ENCODE measurements at places on chromosomes 11 and 22.

- DNase-seq = no peak
Observed at GRCh38 chr11:83051760-83052671, 19.7 kb downstream of the RAB30 start.

DNA sequence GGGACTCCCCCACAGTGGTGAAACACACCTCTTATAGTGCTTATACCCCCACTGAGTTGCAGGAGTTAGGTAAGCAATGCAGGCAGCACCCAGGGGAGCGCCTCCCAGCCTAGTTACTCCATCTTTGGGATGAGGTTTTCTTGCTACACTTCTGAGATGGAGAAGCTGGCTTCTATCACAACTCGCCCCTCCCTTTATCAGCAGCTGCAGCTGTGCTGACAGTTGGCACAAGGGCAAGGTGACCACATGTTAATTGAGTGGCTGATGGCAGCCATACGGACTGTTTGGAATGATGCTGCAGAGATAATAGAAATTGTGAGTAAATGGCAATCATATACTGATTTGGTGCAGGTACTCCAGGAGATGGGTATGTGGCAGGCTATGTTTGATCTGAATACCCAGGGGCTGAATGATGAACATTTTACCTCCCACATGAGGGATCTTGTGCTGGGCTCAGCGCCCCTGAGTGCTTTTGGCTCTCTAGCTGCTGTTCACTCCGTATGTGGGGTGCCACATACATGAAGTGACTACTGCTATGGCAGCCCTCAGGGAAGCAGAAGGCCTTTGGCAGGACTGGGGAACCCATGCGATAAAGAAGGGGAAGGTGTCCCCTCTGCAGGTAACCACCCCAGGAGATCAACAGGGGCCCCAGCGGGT lies 29.2 kb upstream of the KCNA4 start:
- DNase-seq = no peak

DNA sequence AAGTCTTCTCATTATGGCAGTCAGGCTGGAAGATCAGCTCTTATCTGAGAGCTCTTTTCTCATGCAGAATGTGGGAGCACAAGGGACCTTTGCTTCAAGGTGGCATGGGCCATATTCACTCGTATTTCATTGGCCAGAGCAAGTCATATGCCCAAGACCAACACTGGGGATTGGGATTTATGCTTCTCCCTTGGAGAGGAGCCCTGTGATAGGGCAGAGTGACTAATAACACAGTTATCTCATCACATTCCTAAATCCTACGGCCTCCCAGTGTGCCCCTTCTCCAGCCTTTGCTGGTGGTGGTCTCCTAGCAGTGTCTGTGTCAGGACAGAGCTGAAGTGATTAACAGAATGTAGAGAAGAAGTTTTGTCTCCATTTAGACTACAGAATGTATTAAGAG lies 48.6 kb downstream of the SYT9 start:
- no peak for DNase-seq

DNA sequence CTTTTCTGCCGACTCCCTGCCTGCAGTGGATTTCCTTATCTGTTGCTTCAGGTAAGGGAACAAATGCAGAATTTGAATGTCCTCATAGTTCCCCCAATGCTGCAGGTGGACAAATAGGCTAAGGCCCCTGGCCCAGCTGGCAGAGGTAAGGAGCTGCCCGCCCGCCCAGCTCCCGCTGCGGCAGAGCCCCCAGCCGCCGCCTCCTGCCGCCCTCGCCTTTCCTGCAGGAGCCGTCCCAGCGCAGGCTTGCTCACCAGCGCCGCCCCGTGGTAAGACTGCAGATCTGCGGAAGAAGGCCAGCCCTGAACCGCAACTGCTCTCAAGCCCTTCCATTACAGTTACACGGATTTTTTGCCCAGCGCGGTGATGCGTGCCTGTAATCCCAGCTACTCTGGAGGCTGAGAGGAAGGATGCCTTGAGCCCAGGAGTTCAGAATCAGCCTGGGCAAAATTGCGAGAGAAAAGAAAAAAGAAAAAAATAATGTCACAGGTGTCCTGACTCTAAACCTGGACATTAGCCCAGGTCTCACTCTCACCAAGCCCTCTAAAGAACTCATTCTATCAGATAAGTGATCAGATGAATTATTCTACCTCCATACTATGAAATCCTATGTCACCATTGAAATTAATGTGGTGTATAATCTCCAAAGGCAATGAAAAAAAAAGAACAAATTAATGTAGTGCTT lies 51.2 kb upstream of the EMID1 start:
- DNase-seq = peak; percentile 83

GRCh38 chr22:44372611-44373010 lies 59.9 kb upstream of the SHISAL1 start:
- no peak for DNase-seq

DNA sequence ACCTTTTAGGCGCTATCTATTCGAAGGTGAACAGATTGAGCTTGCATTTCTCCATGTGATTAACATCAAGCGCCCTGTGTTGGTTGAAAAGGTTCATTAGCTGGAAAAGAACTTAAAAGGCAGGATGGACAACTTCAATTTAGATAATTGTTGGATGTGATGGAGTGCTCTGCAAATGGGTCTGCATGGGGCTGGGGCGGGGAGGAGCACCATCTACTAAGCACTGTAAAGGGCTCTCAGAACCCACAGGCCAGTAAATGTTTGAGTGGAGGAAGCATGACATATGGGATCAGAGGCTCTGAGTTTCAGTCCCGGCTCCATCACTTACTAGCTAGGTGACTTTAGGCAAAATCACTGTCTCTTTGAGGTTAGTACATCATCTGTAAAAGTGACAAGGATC lies 28.2 kb downstream of the ARL14EP start:
- no peak for DNase-seq

GRCh38 chr11:64803846-64804345 lies 882 bp upstream of the MAP4K2 start:
- DNase-seq = no peak

- DNase-seq = no peak
Observed at GRCh38 chr11:5247472-5248192, 2.0 kb downstream of the HBG1 start.

DNA sequence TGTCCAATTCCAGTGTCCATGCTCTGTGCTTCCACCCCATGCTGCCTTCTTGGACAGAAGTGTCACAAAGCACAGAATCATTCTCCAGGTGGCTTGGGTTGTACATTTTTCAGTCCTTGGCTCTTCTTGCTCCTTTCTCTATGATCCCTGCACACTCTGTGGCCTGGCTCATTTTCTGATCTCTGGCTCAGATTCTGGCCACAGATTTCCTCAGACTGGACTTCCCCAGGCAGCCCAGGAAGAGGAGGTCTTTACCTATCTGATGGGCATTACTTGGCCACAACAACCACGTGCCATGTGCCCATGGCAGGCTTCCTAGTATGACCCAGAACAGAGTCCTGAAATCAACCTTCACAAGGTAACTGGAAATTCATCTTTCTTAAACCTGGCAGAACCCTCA lies 27.2 kb downstream of the SYTL2 start:
- no peak for DNase-seq

DNA sequence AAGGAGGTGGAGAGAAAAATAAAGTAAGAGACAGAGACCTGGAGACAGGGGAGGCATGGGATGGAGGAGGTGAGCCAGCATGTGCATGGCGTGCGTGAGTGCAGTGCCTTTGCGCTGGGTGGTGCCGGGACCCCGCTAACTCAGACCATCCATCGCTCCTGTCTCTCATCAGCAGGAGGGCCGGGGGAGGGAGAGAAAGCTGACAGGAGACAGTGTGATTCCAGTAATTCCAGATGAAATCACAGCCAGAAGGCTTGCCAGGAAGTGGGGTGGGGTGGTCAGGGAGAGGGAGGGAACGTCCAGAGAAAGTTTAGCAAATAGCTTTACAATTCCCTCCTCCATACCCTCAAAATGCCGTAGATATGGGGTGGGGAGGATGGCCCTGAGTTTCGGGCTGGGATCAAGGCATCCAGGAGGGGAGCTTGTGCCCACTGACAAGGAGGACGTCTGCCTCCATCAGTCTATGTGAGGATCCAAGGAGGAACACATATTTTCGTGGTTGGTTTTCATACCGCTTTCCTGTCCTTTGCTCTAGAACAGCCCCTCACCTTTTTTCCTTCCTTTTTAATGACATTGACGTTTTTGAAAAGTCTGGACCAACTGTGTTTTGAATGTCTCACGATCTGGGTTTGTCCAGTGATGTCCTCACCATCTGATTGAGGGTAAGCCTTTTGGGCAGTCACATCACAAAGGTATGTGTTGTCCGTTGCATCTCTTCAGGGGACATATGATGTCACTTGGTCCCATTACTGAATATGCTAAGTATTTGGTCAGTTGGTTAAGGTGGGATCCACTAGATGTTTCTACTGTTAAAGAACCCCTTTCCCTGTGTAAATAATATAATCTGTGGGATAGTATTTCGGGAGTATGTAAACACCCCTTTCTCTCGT lies 567.3 kb downstream of the MIAT start:
- DNase-seq = no peak

GRCh38 chr11:76744186-76745043 lies 38.7 kb upstream of the TSKU start:
- peak; percentile 73 for DNase-seq

DNA sequence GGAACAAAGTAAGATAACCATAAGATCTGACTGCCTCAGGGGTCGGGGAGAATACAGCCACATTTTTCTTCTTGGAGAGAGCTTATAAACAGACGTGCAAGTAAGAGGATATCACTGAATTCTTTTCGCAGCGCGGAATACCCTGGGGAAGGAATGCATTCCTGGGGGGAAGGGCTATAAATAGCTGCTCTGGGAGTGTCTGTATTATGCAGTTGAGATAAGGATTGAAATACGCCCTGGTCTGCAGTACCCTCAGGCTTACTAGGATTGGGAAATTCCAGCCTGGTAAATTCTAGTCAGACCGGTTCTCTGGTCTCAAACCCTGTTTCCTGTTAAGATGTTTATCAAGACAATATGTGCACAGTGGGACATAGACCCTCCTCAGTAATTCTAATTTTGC lies 1491.7 kb upstream of the RAG2 start:
- DNase-seq = no peak

DNA sequence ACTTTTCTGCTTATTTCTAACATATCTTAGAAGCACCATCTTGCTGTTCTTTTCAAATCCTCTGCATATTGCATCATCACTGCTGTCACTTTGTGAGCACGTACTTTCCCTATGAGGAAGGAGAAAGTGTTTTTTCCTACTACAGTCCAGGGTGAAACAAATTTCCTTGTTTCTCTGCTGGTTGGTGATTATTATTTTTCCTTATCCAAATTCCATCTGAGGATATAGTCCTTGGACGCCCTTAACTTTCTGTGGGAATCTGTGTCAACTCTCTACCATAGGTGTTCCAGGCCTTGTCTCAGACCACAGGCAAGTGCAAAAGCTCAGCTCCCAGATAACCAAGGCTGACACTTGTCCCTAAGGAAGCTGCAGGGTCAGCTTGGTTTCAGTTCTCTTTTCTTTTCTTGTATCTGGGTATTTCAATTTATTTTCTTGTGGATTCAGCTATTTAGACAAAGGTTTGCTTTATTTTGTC lies 29.4 kb upstream of the LYVE1 start:
- DNase-seq = peak; percentile 74

- DNase-seq = no peak
Observed at GRCh38 chr11:1532014-1532586, 40.0 kb downstream of the DUSP8 start.

DNA sequence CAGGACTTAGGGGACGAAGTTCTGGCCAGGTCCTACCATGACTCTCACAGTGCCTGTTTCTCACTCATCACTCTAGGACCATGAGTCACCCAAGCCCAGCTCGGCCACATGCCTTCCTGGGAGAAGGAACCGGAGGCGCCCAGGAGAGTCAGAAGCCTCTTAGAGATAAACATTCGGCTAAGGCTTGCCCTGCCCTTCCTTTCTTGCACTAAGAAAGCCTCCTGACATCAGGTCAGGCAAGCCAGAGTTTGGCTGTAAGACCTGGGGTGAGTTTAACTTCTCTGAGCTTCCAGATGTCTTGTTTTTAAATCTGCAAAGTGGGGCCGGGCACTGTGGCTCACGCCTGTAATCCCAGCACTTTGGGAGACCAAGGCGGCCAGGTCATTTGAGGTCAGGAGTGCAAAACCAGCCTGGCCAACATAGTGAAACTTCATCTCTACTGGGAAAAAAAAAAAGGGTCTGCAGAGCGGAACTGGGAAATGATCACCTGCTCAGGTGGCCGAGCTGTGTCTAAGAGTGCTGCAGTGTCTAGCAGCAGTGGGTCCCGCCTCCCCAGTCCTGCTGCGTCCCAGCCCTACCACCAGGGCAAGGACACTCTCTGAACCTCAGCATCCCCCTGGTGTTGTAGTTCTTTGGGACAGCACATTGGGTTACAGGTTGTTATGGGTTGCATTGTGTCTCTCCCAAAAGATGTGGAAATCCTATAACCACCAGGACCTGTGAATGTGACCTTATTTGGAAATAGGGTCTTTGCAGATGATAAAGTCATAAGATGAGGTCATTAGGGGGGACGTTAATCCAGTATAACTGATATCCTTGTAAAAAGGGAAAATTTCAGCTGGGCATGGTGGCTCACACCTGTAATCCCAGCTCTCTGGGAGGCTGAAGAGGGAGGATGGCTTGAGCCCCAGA lies 1.8 kb upstream of the CARS1 start:
- DNase-seq = no peak

- no peak for DNase-seq
Observed at GRCh38 chr22:28741200-28741784, 328 bp downstream of the CHEK2 start.

DNA sequence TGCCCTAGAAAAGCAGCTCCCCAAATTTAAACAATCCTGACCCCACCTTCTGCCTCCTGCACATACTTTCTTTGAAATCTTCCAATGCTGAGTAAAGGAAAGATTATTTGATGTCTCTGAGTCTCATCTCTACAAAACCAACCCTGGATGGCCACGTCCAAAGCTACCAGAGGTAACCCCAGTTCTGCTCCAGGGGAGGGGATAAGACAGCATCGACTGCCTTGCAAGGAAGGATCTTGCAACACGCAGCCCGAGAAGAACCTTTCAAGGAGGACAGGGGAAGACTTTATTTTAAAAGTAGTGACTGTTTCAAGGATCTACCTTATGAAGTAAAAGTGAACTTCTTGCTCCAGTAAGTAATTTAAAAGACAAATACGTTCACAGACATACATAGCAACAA lies 66.5 kb upstream of the TMEM45B start:
- DNase-seq = no peak

GRCh38 chr11:71996946-71997345 lies 1.8 kb upstream of the IL18BP start:
- DNase-seq = peak; percentile 90

GRCh38 chr22:30325065-30325720 lies 1.5 kb downstream of the TBC1D10A start:
- peak; percentile 94 for DNase-seq

DNA sequence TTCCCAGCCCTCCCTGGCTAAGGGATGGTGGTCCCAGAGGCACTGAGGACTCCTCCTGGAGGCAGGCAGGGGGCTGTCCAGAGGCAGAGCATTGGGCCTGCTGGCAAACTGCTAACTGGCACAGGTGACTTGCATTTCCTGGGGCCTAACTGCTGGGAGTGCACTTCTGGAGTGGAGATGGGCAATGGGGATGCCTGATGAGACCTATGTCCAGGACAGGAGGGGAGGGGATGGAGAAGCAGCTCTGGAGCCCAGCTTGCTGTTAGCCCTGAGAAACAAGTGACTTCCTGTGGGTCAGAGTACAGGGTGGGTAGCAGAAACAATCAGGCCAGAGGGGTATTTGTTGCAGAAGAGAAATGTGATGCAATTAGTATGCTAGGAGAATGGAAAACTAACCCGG lies 253.2 kb downstream of the ST3GAL4 start:
- DNase-seq = no peak

All from inflammatory macrophage treated with lipopolysaccharide for 1 hour (primary cell).